ENCODE measurements at places on chromosomes 1 and 21.

GRCh38 chr1:69710484-69711189 lies 142.9 kb downstream of the LRRC7 start:
- no peak for ATAC-seq

- ATAC-seq = no peak
Measured at GRCh38 chr1:63643926-63644325, 50.7 kb downstream of the PGM1 start.

DNA sequence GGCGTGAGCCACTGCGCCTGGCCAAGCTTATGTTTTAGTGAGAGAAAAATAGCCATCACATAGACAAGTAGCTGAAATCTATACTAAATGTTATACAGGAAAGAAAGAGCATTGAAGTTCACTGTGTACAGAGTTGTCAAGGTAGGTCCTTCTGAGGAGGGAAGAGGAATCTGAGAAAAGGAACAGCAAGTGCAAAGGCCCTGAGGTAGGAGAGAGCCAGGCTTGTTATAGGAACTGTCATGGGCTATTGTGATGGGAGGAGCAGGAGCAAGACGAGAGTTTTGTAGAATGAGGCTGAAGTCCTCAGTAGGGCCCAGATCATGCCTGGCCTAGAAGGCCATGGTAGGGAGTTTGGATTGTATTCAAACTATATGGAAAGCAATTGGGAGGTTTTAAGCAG lies 4.6 kb downstream of the ZDHHC18 start:
- ATAC-seq = no peak

GRCh38 chr1:237429252-237429651 lies 387.3 kb downstream of the RYR2 start:
- ATAC-seq = no peak

- no peak for ATAC-seq
Measured at GRCh38 chr1:197399755-197400521, 131.9 kb downstream of the CRB1 start.

All from motor neuron (in vitro differentiated cells).